Heart left ventricle (tissue), 16 donors: ENCODE measurements at places on chromosomes 2 and 18. TPM values are rescaled to one million over a fixed set of nuclear protein-coding genes. Genes with fewer than 3 reads are reported as not detected.

Gene C2orf92
- polyA plus RNA-seq = 11.0 TPM

DNA sequence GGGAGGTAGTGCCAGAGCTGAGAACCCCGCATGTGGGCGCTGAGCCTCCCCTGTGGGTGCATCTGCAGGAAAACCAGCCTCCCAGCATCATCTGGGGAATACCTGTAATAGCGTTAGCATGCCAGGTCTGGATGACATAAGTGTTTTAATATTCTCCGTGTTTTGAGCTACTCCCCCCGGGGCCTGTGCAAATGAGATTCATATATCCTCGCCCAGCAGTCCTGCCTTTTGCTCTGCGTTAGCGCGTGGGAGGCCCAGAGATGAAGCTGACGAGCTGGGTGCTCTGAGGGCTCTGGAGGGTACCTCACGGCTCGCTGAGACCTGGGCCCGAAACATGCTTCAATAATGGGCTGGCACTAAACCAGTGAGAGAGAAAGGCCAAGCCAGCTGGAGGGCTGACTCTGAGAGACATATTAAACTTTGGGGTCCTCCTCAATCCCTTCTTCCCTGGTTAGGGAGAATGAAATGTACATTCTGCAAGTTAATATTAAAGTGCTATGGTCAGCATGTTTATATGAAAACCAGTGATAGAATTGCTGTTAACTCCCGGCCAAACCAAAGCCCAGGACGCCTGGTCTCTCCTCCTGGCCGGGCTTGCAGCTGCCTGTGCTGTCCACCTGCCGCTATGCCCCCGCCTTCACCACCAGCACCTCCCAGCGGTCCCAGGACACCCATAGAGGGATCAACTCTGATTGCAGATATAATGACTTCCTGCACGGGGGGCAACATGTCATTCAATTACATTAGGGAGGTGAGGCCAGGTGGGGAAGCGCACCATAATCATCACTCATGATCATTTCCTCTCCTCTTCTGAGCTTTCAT, 77.0 kb downstream of the EDAR start:
- DNase-seq = no peak

Gene SCN3A
- 0.39 TPM for polyA plus RNA-seq

DNA sequence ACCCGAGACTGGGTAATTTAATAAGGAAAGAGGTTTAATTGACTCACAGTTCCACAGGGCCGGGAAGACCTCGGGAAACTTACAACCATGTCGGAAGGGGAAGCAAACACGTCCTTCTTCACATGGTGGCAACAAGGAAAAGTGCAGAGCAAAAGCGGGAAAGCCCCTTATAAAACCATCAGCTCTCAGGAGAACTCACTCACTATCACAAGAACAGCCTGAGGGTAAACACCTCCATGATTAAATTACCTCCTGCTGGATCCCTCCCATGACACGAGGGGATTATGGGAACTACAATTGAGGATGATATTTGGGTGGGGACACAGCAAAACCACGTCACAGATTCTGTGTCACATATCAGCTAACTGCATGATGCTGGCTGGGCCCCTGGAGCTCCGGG, 11.4 kb downstream of the TCF23 start:
- DNase-seq = no peak

DNA sequence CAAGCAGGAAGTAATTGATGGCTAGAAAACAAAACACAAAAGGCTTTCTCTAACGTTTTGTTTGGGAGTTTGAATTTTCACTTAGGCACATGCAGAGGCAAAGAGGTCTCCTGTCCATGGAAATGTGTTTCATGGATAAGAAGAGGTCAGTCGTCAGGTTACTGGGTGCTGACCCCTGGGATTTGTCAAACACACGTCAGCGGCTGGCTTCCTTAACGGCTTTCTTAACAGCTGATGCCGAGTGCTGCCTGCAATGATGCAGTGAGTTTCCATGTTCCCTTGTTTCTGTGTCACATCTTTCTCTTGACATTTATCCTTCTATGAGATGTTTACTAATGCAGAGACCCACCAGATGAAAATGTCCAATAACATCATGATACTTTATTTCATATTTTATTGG, 31.7 kb downstream of the GPR39 start:
- DNase-seq = no peak

Gene IL18RAP
- 0.42 TPM for polyA plus RNA-seq

Gene SPATA3
- not detected for polyA plus RNA-seq

DNA sequence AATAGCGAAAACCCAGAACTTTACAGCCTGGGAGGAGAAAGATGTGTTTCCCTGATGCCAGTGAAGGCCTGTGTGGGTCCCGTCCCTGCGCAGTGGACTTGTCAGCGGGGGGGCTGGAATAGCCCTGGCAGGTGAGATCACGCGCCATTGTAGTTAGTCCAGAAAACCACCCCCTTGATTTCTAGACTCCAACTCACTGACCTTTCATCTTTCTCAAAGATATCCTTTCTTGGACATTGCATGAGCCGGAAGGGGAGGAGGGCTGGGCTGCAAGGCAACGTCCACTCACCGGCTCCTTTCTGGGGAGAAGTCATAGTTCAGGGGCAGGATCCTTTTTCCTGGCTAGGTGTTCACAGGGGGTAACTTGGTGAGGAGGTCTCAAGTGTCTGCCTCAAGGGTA, 22.3 kb upstream of the ASAP2 start:
- DNase-seq = no peak

DNA sequence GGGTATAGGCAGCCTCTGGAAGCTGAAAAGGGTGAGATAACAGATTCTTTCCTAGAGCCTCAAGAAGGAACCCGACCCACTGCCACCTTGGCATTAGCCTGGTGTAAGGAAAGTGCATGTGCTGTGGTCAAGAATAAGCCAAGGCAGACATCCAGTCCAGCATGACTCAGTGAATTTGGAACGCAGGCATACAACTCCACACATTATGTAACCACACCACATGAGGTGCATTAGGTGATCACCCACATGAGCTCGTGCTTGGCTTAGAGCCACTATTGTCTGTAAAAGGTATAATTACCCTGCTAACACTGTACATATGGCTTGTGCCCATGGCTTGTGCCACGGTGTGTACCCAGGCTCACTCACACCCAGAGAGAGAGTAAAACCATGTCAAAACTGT, 583.7 kb upstream of the HNMT start:
- DNase-seq = no peak

GRCh38 chr2:150413910-150414309, 73.6 kb downstream of the RND3 start:
- DNase-seq = no peak

DNA sequence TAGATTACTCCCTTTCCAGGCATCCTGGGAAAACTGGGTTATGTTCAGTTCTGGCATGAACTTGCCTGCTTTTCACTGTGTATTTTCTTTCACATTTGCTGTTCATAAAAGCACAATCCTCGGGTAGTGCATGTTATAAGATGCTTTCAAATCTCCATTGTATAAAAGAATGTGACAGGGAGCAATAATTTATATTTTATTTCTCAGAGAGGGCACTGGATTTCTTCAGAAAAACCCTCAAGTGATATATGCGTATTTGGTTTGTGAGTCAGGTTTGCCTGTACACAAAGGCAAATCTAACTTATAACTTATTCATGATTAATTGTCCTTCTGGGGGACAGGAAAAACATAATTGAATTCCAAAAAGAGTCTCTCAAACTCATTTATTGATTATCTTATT, 440.7 kb upstream of the MMADHC start:
- no peak for DNase-seq

Gene IL36A
- polyA plus RNA-seq = not detected

DNA sequence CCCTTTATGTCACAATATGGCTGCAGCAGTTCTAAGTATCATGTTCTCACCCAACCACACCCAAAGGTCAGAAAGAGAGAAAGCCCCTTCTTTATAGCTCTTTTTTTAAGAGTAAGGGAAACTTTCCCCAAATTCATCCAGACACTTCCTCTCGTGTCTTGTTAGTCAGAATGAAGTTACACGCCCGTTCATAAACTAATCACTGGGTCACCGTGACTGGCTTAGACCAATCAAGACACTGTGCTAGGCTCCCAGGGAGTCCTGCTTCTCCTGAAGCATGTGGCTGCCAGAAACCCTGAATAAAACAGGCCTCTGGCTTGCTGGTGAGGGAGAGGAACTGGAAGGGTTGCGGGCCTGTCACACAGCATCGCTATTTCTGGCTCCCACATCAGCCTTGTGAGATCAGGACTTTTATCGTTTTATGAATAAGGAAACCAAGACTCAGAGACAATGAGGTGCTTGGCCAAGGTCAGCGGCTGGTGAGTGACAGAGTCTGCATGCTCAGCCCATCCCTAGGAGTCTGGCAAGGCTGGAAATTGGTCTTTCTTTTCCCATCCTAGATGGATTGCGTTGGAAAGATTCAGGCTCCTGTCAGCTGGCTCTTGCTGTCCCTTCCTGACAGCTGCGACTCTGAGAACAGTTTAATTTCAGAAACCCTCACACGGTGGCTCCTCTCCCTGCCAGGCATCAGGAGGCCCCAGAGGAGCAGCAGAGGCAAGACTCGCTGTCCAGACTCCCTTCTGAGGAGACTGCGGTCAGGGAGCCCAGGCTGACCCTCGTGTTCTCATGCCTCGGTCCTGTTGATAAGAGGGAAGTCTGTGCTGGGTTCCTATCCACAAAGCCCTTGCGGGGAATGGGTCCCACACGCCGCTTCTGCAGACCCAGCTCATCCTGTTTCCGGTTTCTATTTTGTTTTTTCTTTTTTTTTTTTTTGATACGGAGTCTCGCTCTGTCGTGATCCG, 104.5 kb upstream of the TAF1B start:
- peak; percentile 61 for DNase-seq

Gene SMPD4
- polyA plus RNA-seq = 28.5 TPM

Gene ABCG8
- polyA plus RNA-seq = not detected

DNA sequence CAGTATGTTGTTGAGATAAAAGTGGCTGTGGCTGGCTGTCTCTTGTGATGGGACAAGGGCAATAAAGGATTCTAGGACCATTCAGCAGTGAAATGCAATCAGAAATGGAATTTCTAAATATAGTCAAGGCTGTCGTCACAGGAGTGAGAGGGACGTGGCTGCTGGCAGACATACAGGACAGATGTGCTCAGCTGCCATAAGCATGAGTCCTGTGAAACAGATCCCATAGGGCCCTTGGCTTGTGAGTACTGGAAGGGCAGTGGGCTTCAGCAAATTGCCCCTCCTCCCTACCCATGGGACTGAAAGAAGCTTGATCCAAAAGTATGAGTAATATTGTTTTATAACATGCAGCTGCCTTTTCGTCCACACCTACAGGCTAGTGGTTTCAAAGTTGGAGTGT, 4.2 kb upstream of the CNNM3 start:
- DNase-seq = no peak

Gene DYSF
- 33.6 TPM for polyA plus RNA-seq

Gene QPCT
- polyA plus RNA-seq = 4.0 TPM

Gene KLHL30
- polyA plus RNA-seq = 10.7 TPM

Gene C1GALT1C1L
- 1.3 TPM for polyA plus RNA-seq

DNA sequence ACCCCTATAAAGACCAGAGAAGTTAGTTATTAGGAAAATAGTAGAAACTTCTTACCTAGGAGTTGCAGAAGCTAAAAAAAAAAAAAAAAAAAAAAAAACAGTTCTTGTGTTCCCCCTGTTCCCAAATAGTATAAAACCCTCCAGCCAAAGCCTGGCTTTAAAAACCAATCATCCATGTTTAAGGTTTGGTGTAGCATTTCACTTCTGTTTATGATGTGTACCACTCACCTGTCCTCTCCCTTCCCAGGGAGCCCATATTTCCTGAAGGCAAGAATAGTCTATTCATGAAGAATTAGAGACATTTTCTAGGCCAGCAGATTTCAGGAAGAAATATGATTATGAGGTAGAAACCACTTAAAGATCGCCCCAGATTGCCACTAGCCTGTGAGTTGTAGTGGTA, 273.6 kb downstream of the SETBP1 start:
- no peak for DNase-seq

- DNase-seq = no peak
These were observed 4.6 kb downstream of the CDCA7 start for GRCh38 chr2:173359231-173359630.

- DNase-seq = no peak
These were observed 41.8 kb downstream of the PSMA8 start for GRCh38 chr18:26175481-26175880.
